ENCODE measurements at places on chromosomes 1 and 21.

DNA sequence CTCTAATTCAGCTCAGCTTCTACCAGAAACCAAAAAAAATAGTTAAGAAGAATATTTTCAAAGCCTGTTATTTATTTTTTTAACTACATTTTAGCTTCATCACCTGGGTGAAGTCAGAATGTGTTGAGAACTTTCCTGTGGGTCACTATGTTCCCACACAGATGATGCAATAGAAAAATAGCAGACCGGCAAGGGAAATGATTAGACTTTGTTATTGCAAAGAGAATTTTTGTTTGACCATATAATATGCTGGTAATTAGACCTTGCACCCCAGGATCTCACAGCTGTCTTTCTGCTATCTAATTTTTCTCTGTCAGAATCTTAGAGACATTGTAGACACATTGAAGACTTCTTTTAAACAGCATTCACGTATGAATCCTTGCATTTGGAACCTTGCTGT is 299.3 kb downstream of the TBX15 start:
- DNase-seq, result no peak

GRCh38 chr21:40829791-40830190 is 17.2 kb downstream of the DSCAM start:
- no peak for DNase-seq

- no peak for DNase-seq
Measured at GRCh38 chr1:11418056-11418455, 60.9 kb upstream of the DISP3 start.

DNA sequence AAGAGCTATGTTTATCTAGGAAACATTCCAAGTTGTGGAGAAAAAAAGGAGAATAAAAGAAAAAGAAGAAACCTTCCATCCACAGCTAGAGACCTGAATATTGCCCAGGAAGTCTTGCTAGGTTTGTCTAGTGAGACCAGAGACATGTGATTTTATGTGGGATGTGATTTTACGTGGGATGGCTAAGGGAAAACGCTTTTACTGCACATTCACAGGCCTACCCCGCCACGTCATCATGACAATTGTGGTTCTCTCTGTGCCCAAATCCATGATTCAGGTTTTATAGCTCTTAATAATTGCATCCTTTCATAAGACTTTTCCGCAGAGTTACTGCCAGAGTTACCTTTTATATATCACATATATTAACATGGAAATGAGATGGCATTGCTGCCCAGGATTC is 86.4 kb upstream of the SSX2IP start:
- no peak for DNase-seq

DNA sequence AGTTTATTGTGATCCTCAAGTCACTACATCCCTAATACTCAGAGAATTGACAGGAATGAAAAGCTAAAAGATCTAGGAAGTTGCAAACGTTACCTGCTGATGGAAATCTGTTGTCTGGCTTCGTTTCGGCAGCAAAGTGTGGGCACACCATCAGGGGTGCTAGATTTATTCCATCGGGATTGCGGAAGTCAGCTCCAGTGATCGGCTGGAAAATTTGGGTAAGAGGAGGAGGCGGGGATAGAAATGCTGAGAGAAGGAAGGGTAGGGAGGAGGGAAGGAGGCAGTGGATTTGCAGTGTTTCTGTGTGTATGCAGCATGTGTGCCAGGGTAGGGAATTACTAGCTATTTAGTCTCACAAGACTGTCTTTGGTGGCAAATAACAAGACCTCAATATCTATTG is at the start of gene CTSK:
Gene CTSK (minus strand): TSS at position 140 of the 400 bp plus-strand sequence. CDS start 1,455 bp downstream, outside the sequence.
- no peak for DNase-seq

DNA sequence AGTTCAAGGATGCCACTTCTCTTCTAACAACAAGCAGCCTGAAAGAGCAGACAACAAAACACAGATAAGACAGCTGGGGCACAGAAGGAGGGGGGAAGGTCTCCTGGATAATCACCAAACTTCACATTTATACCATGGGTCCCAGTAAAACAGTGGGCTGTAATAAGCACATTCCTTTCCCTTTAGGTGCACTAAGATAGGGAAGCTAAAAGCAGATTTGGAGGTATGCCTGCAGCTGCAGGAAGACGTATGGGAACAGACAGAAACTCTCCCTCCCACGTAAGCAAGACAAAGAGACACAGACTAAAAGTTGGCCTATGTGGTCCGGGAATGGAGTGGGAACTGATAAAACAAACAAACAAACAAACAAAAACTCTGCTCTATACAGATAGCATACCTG is 612.1 kb downstream of the MRPL39 start:
- DNase-seq, result no peak

- no peak for DNase-seq
Measured at GRCh38 chr1:175757381-175758015, 14.1 kb upstream of the TNR start.

DNA sequence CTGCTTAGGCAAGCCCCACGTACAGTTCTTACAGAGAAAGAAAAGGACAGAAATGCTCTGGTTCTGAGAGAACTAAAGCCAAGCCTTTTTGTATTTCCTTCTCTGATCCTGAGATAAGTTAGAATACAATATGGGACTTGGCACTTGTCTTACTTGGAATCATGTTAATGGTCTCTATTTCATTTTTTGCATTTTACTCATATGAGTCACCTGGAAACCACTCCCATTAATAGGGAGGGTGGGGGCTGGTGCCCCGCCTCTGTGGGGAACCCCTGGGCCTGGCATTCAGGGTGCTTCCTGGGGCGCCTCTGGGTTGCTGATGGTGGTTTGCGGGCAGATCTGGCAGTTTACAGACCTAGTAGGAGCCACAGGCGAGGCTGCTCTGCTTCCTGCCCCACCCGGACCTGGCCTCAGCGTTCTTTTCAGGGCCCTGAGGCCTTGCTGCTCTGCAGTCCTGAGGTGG is 26.7 kb downstream of the TSPAN2 start:
- peak; percentile 69 for DNase-seq

GRCh38 chr1:187840557-187840956 is 1011.8 kb downstream of the PLA2G4A start:
- DNase-seq, result no peak
